Activated CD4-positive, alpha-beta memory T cell treated with anti-CD3 and anti-CD28 coated beads, Interleukin-2, amount 10 ng/mL, durations not matched to agents 7 days and 5 days (primary cell): ENCODE measurements at places on chromosomes 7 and 10.
A peak's percentile ranks its signal among the peaks of the same experiment; 100 is the strongest.

DNA sequence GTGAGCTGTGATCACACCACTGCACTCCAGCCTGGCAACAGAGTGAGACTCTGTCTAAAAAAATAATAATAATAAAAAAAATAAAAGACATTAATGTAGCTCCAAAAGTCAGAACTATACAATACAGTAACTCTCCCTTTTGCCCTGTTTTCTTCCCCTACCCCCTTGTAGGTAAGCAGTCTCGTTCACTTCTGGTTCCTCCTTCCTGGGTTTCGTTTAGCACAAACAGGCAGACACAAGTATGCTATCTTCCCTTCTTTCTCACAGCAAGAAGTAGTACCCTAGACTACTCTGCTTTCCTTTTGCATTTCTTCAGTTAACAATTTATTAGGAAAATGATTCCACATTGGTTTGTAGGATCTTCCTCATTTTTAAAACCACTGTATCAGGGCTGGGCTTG, 33.1 kb downstream of the PDSS1 start:
- DNase-seq = no peak

DNA sequence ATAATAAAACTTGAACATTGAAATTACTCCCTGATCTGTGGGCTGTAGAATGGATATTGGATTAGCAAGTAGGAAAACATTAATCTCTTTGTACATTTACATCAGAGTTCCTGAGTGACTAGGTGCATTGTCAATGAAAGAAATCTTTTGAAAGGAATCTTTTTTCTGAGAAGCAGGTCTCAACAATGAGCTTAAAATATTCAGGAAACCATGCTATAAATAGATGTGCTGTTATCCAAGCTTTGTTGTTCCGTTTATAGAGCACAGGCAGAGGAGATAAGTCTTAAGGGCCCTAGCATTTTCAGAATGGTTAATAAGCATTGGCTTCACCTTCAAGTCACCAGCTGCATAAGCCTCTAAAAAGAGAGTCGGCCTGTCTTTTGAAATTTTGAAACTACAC, 41.3 kb upstream of the SLC16A12 start:
- no peak for DNase-seq

GRCh38 chr7:87628780-87629569, 777 bp downstream of the RUNDC3B start:
- no peak for DNase-seq

DNA sequence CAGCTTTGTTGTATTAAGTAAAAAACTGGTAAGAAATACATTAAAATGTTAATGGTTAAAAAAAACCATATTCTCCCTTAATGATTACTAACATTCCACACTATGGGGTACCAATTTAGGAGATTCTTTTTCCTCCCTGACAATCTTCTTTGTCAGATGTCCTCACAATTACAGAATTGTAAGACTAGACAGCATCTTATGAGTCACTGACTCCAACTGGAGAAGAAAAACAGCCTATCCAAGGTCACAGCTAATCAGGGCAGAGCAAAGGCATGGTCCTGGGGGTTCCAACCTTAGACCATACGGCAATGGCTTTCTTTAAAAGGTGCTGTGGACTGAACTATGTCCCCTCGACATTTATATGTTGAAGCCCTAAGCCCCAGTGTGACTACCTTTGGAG, 127.6 kb downstream of the DLG5 start:
- no peak for DNase-seq

- DNase-seq = peak; percentile 51
Observed at GRCh38 chr10:75401569-75402485, at the start of gene ZNF503. Gene ZNF503 (minus strand): TSS chr10:75401764. CDS start chr10:75401419, 345 bp downstream.

DNA sequence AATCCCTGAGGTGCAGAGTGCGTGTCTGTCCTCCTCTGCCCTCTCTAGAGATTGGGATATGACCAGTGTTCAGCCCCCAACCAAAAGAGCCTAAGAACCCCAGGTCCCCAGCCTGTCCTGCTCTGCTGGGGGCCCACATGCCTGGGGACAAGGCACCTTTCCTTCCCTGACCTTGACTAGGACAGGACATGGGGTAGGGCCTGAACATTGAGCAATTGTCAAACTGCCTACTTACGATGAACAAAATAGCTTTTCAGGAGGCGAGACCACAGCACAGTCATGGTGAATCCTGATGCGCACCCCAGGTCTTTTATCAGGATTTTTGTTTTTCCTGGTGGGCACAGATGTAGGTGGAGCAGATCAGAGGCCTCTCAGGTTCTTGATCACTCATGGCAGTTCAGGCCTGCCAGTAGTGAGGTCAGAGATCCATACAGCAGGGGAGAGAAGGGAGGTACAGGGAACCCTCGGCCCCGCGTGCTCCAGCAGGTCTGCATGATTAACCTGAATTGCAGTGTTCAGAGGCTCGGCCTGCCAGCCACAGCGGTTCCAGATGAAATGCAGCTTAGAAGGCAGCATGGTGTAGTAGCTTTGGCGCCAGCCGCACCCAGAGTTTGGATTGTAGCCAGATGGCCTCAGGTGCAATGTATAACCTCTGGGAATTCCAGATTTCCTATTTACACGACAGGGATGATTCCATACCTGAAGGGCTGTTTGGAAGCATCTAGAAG, 191.3 kb downstream of the CUX1 start:
- DNase-seq = no peak

GRCh38 chr7:142797391-142798377, 26.9 kb downstream of the PRSS2 start:
- DNase-seq = no peak
